ENCODE measurements at places on chromosomes 13 and 19.

- DNase-seq: no peak
Measured at GRCh38 chr13:41049480-41050440, 11.5 kb upstream of the WBP4 start.

GRCh38 chr13:102872131-102872530 lies 26.3 kb downstream of the ERCC5 start:
- no peak for DNase-seq

GRCh38 chr13:106277484-106278154 lies 257.8 kb downstream of the EFNB2 start:
- DNase-seq: no peak

GRCh38 chr13:106089261-106089980 lies 446.0 kb downstream of the EFNB2 start:
- DNase-seq: peak; percentile 41

DNA sequence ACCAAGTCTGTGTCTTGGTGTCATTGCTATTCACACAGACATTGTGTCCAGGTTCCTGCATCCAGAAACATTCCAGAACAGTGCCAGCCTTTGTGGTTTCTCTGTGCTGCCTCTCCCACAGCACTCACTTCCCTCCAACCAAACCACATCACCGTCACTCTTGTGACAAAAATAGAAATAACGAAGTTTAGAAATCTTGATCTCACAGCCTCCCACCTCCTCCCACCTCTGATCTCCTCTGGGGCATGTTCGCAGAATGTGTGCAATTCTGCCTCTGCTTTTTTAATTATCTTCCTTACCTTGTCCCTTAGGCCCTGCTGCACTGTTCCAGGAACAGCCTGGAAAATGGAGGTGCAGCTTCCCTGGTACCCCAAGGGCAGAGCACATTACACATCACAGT lies 8.7 kb upstream of the SERPINE3 start:
- DNase-seq: no peak

DNA sequence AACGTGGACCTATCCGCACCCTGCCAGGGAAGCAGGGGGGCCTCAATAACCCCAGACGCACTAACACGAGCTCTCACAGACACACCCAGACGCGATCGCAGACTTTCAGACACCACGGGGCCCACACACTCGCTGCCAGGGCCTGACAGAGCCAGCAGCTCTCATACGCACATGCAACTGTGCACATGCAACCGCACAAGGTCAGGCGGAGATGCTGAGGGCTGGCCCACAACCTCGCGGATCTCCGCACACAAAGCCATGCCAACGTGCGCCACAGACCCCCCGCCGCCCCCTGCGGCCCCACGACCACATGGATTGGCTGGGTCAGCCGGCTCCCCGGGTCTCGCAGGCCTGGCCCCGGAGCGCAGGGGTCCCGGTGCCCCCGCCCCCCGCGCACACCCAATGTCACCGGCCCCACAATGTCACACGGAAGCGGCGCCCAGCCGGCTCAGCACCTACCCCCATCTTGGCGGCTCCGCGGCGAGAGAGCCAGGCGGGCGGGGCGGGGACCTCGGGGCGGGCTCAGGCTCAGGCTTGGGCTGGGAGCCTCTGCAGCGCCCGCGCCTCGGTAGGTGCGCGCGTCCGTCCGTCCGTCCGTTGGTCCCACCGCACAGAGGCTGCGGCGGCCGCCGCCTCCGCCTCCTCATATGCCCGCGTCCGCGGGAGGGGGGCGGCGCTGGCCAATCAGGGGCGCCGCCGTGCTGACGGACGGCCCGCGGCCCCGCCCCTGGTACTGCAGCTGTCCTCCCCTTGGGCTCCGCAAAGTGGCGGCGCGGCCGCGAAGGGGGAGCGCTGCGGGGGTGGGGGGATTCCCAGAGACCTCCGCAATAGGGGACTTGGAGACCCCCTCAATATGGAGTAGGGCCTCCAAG lies at the start of gene ATP1A3:
Gene ATP1A3, minus strand, starts transcription at position 619 of the 872 bp plus-strand sequence. Its CDS starts 154 bp downstream, at position 465.
- peak; percentile 48 for DNase-seq

- no peak for DNase-seq
Measured at GRCh38 chr19:41296433-41296871, 13.5 kb upstream of the CCDC97 start.

GRCh38 chr13:101579281-101579802 lies 126.9 kb downstream of the ITGBL1 start:
- DNase-seq: peak; percentile 42

DNA sequence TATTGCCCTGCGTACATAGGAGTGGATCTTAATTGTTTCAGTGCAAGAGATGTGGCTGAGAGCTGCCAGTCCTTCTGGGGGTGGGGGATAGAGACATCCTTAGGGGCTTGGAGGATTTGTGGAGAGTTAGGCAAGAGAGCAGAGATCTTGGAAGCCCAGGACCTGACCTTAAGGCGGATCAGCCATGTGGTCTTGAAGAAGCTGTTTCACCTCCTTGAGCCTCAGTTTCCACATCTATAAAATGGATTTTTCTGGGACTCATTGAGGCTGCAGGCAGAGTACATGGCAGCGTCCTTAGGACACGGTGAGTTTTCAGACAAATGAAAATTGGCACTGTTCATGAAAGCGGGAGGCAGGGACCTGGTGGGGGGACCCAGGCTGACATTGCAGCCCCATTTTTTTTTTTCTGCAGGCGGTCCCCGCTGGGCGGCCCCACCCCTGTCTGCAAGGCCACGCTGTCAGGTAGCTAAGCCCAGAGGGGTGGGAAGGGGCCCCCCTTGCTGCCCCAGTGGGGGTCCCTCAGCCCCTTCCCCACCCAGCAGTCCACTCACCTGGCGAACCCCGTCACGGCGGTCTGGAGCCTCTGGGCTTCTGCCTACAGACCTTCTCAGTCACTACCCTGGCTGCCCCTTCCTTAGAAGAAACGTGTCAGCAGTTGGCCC lies 30.0 kb downstream of the PDE4A start:
- DNase-seq: no peak

DNA sequence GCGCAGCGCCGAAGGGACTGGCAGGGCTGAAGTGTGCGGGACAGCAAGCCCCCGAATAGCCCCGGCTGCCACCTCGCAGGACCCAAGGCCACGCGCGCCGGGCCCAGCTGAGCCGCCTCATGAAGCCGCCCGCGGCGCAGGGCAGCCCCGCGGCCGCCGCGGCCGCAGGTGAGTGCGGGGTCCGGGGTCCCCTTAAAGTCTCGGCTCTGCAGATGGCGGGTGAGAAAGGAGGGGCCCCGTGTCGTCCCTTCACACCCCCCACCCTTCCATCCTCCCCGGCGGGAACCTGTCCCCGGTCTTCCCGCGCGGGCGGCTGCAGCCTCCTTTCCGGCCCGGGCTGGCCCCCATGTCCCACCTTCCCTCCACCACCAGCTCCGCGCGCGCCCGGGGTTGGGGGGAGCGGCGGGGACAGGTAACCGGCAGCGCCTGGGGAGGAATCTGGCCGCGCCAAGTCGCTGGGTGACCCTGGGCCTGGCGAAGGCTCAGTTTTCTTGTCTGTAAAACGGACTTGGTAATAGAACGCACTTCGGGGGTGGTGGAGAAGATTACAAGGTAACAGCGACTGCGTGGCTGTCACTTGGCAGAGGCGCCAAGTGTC lies 338 bp downstream of the RGCC start:
- DNase-seq: peak; percentile 30

- no peak for DNase-seq
Measured at GRCh38 chr19:49779731-49780555, 13.1 kb downstream of the AP2A1 start.

DNA sequence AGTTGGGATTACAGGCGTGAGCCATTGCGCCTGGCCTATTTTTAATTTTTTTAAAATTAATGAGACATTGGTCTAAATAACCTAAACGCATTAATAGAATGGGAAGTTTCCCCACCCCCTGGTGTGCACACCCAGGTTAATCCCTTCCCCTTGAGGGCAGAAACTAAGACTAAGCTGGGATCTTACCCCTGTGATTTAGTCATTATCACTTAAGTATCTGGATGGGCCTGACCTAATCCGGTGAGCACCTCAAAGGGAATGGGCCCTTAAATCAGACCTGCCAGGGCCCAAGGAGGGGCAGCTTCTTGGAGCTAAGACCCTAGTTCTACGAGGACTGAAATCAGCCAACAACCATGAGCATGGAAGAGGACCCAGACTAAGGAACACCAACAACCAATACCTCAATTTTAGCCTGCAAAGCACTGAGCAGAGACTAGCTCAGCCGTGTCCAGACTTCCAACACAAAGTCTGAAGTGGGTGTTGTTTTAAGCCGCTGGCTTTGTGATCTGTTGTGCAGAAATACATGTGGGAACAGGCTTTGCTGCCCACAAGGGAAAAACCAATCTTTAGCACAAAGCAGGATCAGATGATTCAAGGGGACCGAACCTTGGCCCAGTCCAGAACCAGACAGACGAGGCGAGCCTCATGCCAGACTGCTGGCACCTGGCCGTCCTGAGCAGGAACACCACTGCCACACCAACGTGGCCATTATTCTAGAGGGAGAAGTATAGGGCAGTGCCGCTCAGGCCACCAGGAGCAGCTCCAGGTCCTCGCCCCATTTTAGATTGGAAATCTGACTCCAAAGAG lies 7.1 kb downstream of the UBE2S start:
- no peak for DNase-seq

DNA sequence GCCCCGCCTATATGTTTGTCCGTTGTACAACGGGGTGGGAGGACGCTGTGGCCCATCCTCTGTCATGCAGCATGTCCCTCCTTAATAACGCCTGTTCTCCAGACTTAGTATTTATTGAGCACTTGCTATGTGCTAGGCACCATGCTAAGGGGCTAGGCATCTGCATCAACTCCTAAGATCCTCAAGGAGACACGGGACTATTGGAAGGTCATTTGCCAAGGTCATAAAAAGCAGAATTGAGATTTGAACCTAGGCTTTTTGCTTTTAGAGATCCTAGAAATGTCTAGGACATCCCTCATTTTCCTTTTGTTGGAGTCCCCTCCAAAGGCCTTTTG lies 1.8 kb upstream of the MAST1 start:
- no peak for DNase-seq

- no peak for DNase-seq
Measured at GRCh38 chr13:103046676-103047075, 19.5 kb downstream of the SLC10A2 start.

- no peak for DNase-seq
Measured at GRCh38 chr13:104357672-104358354, 1291.6 kb upstream of the SLC10A2 start.

- no peak for DNase-seq
Measured at GRCh38 chr19:12656899-12657571, 9.5 kb downstream of the MAN2B1 start.

GRCh38 chr13:55091172-55091571 lies 2049.5 kb upstream of the PRR20A start:
- no peak for DNase-seq

DNA sequence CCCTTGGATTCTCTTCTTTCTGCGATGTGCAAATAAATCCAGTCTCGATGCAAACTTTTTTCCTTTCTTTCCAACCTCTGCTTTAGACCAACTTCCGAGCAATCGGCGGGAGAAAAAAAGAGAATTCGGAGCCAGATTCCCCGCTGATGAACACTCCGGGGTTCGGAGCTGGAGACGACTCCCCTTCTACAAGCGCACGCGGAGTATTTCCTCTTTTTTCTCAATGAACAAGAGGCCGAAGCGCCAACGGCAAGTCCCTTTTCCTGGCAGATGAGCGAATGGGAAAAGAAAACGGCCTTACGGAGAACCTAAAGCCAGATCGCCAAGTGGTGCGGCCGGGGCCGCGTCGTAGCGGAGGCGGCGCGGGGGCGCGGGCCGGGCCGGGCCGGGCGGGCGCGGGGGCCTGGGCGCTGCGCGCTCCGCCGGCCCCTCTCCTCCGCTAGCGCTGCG lies 250 bp downstream of the SPRY2 start:
- DNase-seq: no peak

GRCh38 chr13:36072152-36072935 lies 58.8 kb downstream of the DCLK1 start:
- DNase-seq: peak; percentile 43

DNA sequence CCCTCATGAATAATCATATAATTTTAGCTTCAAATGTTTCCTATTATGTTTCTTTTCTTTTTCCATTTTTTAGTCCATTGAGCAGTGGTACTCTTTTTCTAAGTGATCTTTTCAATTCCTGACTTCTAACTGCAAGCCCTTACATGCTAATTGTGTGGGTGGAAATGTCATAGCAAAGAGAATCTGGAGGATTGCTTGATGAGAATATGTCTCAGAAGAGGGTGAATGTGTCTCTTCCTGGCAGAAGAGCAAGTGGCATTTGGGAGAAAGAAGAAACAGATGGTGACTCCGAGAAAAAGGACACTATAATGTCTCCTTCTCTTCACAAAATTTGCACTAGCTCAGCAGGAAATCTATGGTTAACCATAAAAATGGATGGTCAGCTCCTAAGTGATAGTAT lies 2320.0 kb downstream of the PCDH9 start:
- DNase-seq: no peak

DNA sequence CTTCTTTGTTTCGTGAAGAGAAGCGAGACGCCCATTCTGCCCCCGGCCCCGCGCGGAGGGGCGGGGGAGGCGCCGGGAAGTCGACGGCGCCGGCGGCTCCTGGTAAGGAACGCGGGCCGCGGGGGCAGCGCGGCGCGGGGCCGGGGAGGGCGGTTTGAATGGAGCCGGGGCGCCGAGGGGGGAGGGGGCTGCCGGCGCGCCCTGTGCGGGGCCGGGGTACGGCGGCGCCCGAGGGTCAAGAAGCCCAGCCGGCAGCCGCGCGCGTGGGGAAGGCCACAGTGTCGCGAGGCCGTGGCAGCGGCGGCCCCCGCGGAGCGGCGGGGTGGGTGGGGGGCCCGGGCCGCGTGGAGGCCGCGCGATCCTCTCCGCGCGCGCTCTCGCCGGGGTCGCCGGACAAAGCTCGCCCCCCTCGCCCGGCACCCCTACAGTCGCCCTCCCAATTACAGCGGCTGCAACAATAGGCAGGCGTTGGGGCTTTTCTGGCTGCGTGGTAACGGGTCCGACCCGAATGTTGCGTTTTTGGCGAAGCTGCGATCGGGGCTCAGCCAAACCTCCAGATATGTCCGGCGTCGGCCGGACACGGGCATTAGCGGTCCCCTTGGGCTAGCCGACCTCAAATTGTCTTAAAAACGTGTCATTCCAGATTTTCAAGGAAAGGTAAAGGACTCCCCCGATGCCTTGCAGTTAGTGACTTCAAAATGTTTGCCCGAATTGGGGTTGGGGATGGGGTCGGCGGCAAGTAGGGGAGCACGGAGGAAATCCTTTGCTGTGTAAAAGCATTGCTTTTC lies 437 bp downstream of the SMARCA4 start:
- DNase-seq: peak; percentile 62

- DNase-seq: no peak
Measured at GRCh38 chr19:52646571-52647217, 8.5 kb upstream of the ZNF83 start.

GRCh38 chr19:13892870-13893269 lies 13.0 kb downstream of the BRME1 start:
- no peak for DNase-seq

DNA sequence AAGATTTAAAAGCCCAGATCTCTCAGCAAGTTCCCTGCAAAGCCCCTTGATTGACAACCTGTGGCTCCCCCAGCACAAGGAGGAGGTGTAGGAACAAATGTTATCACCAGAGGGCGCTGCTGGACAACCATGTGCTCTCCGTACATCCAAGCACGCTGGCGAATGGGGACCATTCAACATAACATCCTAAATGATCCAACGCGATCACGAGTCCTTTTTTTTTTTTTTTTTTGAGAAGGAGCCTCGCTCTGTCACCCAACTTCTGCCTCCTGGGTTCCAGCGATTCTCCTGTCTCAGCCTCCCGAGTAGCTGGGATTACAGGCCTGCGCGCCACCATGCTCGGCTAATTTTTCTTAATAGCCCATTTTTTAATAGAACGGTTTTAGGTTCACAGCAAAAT lies 52.0 kb downstream of the NWD1 start:
- DNase-seq: peak; percentile 89

GRCh38 chr13:39557285-39557955 lies 45.6 kb downstream of the LHFPL6 start:
- peak; percentile 50 for DNase-seq

GRCh38 chr13:42380420-42381164 lies 108.6 kb downstream of the AKAP11 start:
- no peak for DNase-seq

Measured in muscle of leg (tissue), 16 donors.